ENCODE measurements at places on chromosomes 1 and 21.

- DNase-seq: no peak
Observed at GRCh38 chr1:112110031-112110430, 120.6 kb upstream of the KCND3 start.

DNA sequence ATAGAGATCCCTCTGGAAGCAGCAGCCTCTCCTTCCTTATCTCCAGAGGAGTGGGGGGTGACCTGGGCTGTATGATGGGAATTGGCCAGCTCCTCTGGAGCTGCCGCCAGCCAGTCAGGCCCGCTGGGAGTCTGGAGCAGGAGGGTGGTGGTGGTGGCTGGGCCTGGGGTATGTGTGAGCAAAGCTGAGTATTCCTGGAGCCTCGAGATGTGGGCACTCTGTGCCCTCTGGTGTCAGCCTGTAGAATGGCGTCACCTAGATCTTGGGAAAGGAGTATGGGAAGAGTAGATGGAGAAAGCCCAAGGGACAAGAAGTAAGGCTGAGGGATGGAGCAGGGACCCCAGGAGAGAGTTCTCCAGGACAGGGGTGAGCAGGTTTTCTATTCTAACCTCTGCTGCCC lies 16.0 kb downstream of the VANGL2 start:
- DNase-seq: no peak

DNA sequence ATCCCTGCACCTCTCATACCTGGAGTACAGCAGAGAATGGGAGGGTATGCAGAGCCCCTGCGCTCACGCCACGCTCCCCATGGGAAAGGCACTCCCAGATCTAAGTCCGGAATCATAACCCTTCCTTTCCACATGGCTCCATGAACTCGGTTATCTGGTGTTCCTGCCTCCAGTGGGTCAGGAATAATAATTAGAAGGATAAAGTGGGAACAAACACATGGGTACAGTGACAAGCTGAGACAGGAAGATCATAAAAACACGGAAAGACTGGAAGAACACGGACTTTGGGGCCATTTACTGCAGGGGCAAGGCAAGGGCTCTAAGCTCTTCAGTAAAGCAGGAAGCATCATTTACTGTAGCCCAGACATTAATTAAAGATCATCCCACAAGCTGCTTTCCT lies 48.6 kb downstream of the FOXO6 start:
- DNase-seq: no peak

DNA sequence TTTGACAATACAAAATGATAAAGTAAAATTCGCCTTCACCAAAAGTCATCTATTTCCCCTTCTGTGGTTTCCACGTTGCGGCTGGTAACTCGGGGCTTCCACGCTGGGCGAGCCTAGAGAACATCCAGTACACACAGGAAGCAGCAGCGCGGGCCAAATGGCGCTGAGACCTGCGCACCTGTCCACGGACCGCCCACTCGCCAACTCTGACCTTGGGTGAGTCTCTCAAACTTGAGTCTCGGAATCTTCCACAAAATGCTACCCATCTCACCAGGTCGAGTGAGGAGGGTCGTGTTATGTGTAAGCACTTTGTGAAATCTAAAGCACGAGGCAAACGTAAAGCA lies 820 bp upstream of the TTF2 start:
- DNase-seq: no peak

- DNase-seq: no peak
Observed at GRCh38 chr1:2981981-2982614, 39.2 kb upstream of the ACTRT2 start.

- no peak for DNase-seq
Observed at GRCh38 chr1:93083979-93084378, 4.9 kb downstream of the MTF2 start.

- peak; percentile 19 for DNase-seq
Observed at GRCh38 chr1:71086331-71086730, 5.5 kb upstream of the ZRANB2 start.

DNA sequence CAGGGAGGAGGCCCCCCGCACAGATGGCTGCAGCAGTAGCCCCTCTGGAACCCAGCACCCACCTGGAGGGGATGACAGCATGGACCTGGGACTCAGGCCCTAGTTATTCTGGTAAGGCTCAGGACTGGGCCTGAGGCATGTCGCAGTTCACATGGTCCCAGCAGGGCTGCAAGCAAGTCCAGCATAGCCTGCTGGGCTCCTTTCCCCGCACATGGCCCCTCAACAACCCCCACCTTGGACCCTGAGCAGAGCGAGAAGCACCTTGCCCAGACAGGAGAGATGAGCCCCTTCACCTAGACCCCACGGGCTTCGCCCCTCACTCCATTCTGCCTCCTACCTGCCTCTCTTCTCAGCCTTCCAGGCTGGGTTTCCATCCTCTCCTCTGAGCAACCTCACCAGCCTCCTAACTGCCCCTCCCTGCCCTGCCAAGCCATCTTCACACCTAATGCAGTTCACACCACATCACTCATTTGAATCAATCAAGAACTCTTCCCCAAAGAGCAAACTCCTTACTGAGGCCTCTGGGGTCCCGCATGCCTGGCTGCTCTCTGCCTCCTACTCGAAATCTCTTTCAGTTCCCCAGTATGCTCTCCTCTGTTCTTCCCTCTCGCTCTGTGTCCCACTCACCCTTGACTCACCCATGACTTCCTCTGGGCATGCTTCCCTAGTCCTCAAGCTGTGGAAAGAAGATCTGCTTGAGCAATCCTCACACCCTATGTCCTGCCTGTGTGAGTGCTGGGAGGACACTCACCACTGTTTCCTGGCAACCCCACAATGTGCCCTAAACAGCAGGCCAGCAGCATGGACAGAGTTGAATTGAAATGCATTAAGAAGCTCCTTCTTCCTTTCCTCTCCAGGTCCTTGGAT lies 9.4 kb upstream of the THEMIS2 start:
- peak; percentile 63 for DNase-seq

DNA sequence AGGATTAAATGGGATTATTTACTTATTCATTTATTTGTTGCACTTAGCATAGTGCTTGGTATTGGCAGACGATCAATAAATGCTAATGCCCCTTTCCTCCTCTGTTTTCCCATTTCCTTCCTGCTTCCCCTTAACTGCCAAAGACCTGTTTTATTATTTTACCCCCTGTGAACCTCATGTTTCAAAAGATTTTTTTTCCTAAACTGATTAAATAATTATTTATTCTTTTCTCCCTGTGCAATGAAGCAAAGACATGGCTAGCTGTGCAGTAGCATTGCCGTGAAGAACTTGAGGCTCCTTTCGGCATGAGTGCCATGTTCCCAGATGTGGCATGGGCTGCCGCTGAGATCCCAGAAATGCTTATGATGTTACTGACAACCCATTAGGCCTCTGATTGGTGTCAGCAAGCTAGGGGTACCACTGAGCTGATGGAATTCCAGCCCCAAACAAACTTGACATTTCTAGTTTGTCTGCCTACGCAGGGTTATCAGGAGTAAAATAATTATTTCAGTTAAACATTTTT lies 266.4 kb upstream of the TMEM51 start:
- no peak for DNase-seq

GRCh38 chr21:36753556-36753955 lies 54.6 kb downstream of the SIM2 start:
- no peak for DNase-seq

- no peak for DNase-seq
Observed at GRCh38 chr1:3688356-3689137, 36.2 kb downstream of the TP73 start.

DNA sequence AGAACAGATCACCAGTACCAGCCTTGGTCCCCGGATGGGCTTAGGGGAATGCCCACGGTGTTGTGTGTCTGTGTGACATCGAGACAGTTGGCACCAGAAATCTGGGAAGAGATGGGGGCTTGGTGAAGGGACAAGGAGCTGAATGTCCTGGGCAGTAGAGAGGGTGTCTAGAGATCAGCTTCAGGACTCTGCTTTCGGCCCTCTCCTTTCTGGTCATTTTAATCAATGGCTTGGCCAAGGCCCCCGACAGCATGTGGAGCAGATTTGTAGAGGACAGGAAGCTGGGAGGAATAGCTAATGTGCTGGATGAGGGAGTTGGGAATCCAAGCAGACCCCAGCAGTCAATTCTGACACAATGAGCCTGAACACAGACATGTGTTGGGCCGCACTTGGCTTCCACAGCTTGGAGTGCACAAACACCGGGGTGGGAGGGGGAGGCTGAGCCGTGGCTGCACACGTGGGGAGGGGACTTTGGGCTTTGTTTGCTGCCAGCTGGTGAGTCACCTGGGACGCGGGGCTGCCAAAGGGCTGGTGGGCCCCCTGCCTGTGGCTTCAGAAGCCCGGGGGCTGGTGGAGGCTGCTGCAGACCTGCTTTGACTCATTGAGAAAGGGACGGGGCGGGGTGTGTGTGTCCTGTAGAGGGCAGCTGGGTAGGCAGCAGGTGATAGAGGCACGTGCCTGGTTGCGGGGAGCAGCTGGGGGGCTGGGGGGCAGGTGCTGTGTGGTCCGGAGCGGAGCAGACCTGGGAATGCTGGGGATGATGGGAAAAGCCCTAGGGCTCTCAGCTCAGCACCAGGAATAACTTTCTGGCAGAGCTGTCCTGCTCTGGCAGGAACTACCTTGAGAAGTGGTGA lies 20.9 kb downstream of the SLC1A7 start:
- peak; percentile 55 for DNase-seq

DNA sequence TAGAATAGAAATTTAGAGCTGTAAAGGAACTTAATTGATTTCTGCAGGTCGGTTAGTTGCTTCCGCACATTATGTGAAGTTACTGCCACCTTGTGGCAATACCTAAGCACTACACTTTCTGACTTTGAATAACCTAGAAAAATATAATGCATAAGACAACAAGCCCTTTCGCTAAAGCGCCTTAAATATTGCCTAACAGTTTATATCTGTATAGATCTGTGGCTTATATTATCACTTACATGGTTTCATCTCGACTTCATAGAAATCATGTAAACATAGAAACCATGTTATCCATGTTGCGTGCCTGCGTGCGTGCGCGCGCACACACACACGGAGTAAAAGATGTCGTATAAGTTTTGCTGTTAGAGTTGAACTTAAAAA lies 10.9 kb upstream of the IFI16 start:
- no peak for DNase-seq

- no peak for DNase-seq
Observed at GRCh38 chr1:191508239-191508638, 650.0 kb upstream of the RGS18 start.

- no peak for DNase-seq
Observed at GRCh38 chr1:159763686-159764085, 17.1 kb upstream of the DUSP23 start.

- DNase-seq: no peak
Observed at GRCh38 chr1:164617377-164618201, 58.6 kb downstream of the PBX1 start.

GRCh38 chr1:37725851-37726613 lies 33.7 kb downstream of the CDCA8 start:
- no peak for DNase-seq

Data from fibroblast of skin of left biceps (primary cell).